A673 (cell line): ENCODE measurements at places on chromosomes 11 and 22.

DNA sequence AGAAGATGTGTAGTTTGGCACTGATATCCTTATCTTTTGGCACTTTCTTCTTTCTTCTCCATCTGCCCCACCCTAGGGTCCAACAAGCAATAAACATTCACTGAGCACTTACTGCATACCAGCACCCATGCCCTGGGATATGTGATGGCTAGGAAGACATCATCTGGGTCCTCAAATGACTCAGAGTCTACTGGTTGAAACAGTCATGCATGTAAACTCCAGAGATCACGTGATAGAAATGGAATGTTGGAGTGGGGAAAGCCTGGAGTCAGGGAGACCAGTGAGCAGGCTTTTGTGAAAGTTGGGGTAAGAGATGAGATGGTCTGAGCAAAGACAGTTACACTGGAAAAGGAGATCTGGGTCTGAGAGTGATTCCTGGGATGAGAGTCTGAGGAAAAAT lies 724.9 kb upstream of the TENM4 start:
- peak; percentile 12 for DNase-seq

DNA sequence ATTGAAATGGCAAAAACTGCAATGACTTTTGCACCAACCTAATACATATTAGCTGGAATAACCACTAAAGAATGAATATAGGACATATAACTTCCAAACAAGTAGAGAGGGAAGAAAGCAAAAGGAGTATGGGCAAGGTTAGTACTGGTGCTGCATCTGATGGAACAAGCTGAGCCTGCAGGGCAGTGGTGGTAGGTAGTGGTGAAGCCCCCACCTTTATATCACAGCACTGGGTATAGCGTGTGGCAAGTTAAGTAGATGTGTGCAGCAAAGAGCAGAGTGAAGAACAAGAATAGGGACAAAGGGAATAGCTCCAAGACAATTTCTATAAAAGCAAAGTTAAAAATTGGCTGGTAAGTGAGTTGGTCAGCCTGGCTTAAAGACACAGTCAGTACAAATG lies 62.3 kb downstream of the CTNND1 start:
- no peak for DNase-seq

GRCh38 chr11:65207918-65208784 lies 26.4 kb downstream of the CAPN1 start:
- no peak for DNase-seq

- no peak for DNase-seq
Measured at GRCh38 chr22:23176645-23177027, 3.7 kb upstream of the BCR start.

DNA sequence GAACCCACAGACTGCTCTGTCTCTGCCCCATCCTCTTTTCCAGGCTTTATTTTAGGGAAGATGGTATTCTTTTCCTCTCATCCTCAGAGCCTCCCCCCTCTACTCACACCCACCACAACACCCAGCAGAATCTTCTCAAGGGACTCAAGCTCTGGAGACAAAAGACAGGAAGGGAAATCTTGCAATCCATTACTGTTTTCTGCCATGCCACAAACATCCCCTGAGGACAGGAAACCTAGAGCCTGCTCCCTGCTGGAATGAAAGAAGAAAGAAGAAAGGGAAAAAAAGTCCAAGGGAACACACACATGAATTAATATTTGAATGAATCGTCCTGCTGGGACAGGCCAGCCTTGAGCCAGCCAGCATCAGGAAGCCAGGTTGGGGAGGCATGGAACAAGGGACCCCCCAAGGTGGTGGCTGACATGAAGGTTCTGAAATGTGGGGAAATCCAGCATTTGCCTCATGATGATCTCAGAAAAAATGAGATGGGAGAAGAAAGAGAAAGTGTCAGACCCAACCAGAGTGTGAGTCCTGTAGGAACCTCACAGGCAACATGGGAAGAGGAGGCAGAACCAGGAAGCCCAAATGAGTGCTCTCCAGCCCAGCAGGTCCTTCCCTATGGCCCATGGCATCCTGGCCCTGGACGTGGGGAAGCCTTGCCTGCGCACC lies 34.0 kb downstream of the SLCO2B1 start:
- DNase-seq = peak; percentile 75

DNA sequence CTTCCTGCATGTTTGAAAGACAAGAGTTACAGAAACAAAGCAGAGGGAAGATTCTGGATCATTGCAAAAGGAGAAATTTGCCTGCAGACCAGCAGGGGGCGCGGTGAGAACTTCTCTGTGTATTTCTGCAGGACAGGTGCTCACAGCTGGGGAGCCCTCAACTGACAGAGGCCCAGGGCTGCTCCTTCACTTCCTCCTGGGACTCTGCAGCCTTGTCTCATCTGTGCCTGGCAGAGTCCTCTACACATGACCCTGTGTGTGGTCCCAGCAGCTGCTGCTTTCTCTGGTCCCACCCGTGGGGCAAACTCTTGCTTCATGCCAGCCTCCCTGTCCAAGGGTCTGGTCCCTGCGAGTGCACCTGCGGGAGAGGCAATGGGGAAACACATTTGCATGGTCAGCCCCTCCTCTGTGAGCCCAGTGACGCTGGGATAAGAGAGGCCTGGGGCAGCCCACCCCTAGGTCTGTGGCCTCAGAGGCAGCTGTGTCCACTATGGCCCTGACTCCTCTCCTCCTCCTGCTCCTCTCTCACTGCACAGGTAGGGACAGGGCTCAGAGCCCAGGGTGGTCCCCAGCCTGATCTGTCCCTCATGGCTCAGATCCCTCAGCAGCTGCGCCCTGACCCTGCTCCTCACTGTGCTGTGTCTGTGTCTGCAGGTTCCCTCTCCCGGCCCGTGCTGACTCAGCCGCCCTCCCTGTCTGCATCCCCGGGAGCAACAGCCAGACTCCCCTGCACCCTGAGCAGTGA lies 43.2 kb upstream of the VPREB1 start:
- peak; percentile 45 for DNase-seq

DNA sequence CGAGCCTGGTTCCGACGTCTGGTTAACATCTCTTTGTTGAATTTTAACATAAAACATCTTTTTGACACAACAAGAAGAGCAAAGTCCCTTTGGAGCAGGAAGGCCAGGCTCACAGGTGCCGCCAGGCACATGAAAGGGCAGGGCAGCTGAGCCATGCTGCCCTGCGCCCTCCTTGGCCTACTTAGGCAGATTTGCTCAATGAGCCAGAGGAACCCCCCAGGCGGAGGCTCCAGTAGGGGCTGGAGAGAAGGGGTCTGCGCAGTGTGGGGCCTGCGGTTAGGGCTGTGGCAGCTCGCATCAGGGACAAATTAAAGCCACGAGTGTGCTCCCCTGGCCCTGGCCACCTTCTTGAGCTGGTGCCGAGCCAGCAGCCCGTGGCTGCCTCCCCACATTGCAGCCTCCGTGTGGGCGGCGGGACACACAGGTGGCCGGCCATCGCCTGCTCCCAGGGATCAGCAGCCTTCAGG lies 9.9 kb upstream of the SLC22A12 start:
- no peak for DNase-seq

GRCh38 chr11:61267437-61267841 lies 26.5 kb downstream of the PGA5 start:
- DNase-seq = no peak

- DNase-seq = peak; percentile 96
Measured at GRCh38 chr11:47415949-47416472, 7.6 kb downstream of the SLC39A13 start.

DNA sequence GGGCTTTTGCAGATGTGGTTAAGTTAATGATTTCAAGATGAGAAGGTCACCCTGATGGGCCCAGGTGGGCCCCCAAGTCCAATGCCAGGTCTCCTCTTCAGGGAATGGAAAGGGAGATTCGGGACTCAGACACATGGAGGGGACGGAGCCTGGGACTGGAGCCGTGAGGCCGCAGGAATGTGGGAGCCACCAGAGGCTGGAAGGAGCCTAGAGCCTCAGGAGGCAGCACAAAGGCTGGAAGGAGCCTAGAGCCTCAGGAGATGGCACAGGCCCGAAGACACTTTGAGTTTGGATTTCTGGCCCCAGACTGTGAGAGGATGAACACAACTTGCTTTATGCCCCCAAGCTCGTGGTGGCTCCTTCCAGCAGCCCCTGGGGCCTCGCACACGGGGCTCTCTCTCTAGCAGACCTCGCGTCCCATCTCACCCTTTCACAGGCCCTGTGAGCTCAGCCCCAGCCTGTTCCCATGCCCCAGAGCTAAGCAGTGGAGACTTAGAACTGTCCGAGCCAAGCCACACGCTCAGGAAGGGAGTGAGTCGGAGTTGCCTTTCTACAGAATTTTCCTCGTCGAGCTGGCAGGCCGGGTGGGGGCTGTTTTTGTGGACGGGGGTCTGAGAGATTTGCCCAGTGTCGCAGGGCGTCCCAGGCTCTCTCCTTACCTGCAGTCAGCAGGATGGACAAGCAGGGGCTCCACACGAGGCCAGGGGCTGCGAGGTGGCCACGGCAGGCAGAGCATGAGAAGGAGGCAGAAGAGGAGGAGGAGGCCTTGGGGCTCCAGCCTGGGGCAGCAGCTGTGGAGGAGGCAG lies 937.6 kb downstream of the BRD1 start:
- DNase-seq = no peak

DNA sequence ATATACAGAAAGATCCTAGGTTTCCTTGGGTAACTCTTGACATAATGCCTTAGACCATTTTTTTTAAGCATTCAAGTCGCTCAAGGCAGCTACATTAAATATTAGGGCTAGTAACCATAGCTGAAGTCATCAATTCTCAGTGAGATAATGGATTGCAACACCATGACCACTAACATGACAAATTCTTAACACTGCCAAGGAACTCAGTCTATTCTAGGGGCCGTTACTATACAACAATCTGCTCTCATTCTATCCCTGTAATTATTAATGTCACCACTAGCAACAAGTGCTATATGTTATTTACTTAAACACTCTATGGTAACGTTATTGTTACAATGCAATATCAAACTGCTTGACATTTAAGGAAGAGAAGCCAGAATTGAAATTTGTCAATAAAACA lies 3.2 kb upstream of the STK33 start:
- no peak for DNase-seq

- peak; percentile 62 for DNase-seq
Measured at GRCh38 chr11:35029979-35030682, 108.8 kb upstream of the CD44 start.

DNA sequence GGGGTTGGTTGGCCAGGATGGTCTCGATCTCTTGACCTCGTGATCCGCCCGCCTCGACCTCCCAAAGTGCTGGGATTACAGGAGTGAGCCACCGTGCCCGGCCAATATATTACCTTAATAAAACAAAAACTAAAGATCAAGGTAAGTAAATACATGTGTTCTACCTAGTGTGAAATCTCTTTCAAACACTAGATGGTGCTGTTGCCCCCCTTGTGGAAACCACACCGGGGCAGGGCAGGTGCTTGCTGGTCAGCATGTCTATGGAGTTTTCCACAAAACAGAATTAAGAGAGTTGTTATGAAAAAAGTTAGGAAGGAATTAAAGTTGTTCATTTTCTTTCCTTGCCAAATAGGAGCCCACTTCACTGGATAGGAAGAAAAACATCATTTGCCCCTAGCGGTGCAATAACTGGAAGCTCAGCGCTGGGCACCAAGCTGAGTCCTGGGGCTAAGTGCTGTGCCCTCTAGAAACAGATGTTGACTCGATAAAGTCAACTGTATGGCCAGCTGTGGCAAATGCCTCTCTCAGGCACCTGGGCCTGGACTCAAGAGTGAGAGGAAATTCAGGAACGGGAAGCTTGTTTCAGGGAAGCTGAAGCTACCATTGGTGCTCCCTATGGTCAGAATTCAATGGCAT lies 6.3 kb upstream of the KCNJ5 start:
- DNase-seq = peak; percentile 81

- DNase-seq = no peak
Measured at GRCh38 chr11:74009675-74010305, 905 bp upstream of the UCP3 start.

DNA sequence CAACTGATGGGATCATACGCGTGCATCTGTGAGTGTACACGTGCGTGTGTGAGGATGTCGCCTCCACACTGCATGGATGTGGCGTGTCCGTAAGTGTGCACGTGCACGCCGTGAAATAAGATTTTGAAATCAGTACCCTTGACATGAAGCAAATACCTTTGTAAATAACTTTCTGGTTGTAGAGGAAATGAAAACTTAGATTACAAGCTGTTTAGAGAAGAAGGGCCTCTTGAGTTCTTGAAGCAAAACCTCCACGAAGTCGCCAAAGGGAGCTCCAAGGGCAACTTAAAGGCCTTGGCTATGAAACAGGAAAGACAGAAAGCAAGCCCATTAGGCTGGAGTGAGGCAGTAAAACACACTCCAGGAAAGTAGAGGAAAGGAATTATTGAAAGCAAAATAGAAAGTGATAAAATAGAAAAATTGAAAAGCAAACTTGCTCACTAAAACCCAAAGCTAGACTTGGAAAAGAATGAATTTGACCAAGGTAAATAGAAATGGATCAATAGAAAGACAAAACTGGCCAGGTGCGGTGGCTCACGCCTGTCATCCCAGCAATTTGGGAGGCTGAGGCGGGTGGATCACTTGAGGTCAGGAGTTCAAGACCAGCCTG lies 29.7 kb upstream of the TOLLIP start:
- DNase-seq = no peak

- no peak for DNase-seq
Measured at GRCh38 chr11:35623621-35624168, 5.4 kb downstream of the FJX1 start.

- DNase-seq = peak; percentile 30
Measured at GRCh38 chr11:17405232-17406005, 17.0 kb upstream of the KCNJ11 start.

GRCh38 chr22:27179161-27179560 lies 521.8 kb downstream of the MIAT start:
- DNase-seq = no peak

DNA sequence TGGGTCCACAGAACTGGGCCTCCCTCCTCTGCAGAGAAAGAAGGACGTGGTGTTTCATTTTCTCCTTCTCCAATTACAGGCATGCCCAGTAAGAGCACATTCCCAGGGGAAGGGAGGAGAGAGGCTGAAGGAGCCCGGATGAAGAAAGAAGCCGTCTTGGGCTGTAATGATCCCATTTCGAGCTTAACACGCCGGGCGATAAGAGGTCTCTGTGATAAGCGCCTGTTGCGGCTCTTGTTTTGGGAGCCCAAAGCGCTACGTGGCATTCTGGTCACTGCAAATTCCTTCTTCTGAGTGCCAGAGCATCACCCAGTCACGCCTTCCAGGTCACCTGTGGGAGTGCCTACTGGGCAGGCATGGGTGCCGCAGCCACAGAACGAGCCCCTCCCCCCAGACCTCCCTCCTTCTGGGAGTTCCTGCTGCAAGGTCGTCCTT lies 57.5 kb downstream of the ANO1 start:
- peak; percentile 74 for DNase-seq

GRCh38 chr11:103051981-103052380 lies 40.0 kb downstream of the DCUN1D5 start:
- peak; percentile 78 for DNase-seq

GRCh38 chr11:1361882-1362281 lies 27.9 kb upstream of the BRSK2 start:
- no peak for DNase-seq
